Cerebellum (tissue), 4 donors: ENCODE measurements at places on chromosomes 12 and 14.

GRCh38 chr12:89962648-89963047 is 254.0 kb upstream of the ATP2B1 start:
- DNase-seq, result no peak

DNA sequence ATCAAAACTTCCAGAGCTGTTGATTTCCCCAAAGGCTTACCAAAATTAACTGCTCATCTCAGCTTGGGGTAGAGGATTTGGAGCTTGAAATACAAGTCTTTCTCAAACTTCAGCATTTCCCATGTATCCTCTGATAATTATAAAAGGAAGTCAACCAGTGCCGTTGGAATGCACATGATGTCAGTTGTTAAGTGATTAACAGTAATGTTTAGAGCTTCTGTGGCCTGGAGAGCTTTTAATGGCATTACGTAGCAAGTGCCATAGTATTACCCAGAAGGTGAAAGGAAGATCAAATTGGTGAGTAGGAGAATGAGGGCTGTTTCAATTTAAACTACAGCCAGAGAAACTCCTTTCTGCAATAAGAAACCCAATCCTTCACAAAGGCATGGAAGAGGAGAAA is 62.5 kb upstream of the PTPRR start:
- no peak for DNase-seq

- no peak for DNase-seq
These were observed 115.7 kb downstream of the ANO6 start for GRCh38 chr12:45331552-45331951.

GRCh38 chr14:56659964-56660551 is 80.5 kb downstream of the TMEM260 start:
- DNase-seq, result peak; percentile 76

GRCh38 chr14:32495435-32495734 is 166.3 kb downstream of the AKAP6 start:
- DNase-seq, result no peak

DNA sequence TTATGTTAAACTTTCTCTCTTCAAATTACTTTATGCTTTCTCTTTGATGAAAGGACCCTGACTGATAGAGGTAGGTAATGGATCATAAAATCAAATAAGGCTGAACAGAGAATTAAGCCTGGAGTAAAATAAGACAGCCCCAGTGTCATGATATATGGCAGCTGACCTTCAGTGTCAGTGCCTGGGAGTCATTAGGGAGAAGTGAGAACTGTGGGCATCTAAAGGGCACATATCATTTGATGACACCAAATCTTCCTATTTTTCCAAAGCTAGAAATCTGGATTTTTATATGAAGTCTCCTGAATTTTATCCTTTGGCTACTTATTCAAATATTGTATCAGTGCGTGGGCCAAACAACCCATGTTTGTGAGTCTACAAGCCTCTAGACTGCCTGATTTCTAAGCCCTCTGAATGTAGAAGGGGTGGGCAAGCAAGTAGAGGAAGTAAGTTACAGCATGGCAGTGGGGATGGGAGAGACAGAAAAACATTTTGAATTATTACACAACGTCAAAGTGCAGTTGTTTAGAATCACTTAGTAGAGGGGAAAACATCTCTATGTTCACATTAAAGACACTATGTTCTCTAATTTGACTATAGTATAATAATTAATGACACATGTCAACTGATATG is 10.0 kb downstream of the SLC39A9 start:
- DNase-seq, result no peak

DNA sequence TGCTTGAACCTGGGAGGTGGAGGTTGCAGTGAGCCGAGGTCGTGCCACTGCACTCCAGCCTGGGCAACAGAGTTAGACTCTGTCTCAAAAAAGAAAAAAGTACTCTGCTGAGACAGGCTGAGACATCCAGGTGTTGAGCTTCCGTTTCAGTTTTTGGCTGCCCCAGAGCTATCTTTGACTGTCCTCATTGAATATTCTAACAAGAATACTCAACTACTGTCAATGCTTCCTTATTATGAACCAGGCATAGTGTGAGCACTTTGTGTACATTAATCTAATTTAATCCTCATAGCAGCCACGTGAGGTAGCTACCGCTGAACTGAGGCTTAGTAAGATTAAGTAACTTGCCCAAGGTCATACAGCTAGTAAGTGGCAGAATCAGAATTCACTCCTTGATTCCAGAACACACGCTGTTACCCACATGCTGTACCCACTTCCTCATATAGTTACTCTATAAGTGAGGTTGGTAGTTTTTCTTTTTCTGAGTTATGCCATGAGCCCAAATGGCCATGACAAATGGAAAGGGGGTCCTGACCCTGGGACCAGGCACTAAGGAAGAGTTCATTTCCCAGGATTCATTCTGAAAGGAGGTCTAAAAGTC is 11.3 kb downstream of the ALDH1L2 start:
- DNase-seq, result no peak

DNA sequence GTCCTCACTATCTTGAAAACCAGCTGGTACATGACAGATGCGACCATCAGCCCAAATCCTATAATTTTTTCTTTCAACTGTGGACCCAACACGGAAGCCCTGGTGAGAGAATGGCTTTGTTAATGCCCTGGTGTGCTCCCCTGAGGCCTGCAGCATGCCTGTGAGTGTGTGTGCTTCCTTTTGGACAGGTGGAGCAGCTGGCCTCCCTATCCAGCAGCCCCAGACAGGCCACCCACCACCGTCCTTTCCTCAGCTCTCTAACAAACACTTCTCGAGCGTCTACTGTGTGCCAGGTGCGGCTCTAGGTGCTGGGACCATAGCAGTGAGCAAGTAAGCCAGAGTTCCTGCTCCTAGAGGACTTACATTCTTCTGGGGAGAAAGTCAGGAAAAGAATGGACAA is 78.9 kb upstream of the GZMB start:
- DNase-seq, result no peak

DNA sequence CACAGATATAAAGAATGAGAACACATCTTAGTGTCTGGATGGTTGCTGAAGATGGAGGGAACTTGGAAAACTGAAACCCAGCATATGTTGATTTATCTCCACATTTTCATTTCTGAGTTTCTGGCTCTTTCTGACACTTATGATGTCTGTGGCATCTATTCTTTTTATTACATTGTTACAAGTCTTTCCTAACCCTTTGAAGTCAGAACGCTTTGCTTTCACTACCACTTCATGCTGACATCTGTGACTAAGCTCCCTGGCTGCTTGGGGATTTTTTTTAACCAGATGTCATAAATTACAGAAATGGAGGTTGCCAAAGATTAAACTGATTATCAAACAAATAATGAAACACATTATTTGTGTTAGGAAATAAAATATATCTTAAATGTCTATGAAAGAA is 188.7 kb downstream of the KITLG start:
- no peak for DNase-seq

GRCh38 chr14:67140556-67140955 is 48.7 kb upstream of the GARIN2 start:
- DNase-seq, result no peak

GRCh38 chr12:104627990-104628830 is 171.5 kb downstream of the CHST11 start:
- DNase-seq, result no peak

DNA sequence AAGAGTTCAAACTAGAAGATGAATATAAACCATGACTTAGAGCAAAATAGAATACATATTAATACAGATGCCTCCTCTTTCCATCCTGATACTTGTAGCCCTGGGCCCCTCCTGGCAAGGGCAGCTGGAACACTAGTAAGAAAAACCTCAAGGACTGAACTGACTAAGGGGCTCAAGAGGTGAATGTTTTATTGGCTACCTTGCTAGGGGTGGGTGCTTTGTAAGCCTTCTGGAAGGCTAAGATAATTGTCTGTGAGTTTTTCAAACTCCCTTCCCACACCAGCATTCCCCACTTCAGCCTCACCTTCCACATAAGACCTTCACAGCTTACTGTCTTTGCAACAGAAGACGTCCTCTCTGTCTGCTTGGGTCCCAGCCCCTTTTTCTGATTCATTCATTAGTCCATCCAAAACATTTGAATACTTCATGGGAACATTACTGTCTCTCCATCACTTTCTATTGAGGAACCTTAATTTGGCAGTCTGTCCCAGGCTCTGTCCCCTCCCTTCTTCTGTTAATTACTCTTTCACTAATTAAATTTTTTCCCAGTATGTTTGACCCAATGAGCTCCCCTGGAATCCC is 1.1 kb upstream of the MARCHF9 start:
- DNase-seq, result no peak

GRCh38 chr12:92297932-92298696 is 152.5 kb upstream of the BTG1 start:
- no peak for DNase-seq

- DNase-seq, result no peak
These were observed 708.0 kb downstream of the MED13L start for GRCh38 chr12:115569345-115570068.

DNA sequence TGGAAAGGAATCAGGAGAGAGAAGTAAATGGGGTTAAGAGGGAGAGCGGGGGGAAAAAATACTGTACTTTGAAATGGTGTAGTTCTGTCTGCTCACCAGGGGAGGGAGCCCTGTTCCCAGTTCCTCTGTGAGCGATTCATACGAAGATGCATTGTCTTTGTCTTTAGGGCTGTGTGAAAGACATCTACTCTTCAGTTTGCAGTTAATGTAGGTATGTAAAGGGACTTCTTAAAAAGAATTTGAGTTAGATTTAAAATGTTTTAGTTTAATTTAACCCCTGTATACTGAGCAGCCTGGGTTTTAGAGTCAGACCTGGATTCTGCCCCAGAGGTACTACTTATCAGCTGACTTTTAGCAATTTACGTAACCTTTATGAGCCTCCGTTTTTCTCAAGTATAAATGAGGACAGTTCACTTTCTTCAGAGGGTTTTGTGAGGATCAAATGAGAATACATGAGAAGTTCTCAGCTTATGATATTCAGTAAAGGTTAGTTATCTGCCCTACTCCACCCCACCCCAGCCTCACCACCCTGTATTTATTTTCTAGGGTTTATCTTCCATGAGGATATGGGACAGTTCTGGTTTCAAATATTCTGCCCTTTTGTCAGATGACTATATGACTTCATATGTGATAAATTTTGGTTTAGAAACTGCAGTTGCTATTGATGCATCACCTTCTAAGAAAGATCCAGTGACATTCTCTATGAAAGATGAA is 82.5 kb upstream of the EVL start:
- peak; percentile 82 for DNase-seq

- no peak for DNase-seq
These were observed 118.0 kb downstream of the KICS2 start for GRCh38 chr12:64103825-64104740.

- DNase-seq, result no peak
These were observed 145.8 kb downstream of the SLC38A6 start for GRCh38 chr14:61126603-61127498.

GRCh38 chr14:57492859-57493258 is 798 bp downstream of the CCDC198 start:
- DNase-seq, result no peak

- no peak for DNase-seq
These were observed 208.8 kb downstream of the EPS8 start for GRCh38 chr12:15580431-15580830.

DNA sequence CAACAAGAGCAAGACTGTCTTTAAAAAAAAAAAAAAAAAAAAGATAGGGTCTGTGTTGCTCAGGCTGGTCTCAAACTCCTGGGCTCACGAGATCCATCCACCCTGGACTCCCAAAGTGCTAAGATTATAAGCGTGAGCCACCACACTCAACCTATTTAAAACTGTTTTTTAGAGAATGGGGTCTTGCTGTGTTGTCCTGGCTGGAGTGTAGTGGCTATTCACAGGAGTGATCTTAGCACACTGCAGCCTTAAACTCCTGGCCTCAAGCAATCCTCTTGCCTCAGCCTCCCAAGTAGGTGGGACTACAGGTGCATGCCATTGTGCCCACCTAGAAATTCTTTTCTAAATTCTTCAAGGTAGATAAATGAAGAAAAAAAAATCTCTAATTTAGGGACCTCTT is 7.6 kb downstream of the COQ10A start:
- no peak for DNase-seq

DNA sequence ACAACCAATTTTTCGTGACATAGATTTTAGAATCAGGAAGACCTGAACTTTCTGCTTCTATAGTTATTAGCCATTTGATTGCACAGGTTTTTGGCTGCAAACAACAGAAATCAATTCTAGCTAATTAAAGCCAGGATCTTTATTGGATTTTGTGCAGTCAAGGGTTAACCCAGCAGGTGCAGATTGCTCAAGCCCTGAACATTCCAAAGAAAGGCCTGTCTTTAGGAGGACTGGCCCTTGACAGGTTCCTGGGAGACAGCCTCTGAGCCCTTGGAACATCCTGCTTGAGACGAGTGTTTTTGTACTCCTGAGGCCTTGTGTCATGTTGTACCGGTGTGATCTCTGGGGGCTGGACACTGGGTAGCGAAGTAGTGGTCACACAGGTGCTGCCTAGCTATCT is 174.6 kb downstream of the PTCSC3 start:
- no peak for DNase-seq

GRCh38 chr12:110627500-110628195 is 13.7 kb downstream of the TCTN1 start:
- no peak for DNase-seq

GRCh38 chr14:90388437-90388836 is 8.4 kb upstream of the CALM1 start:
- DNase-seq, result no peak

GRCh38 chr14:91140672-91141071 is 26.8 kb downstream of the DGLUCY start:
- DNase-seq, result no peak

DNA sequence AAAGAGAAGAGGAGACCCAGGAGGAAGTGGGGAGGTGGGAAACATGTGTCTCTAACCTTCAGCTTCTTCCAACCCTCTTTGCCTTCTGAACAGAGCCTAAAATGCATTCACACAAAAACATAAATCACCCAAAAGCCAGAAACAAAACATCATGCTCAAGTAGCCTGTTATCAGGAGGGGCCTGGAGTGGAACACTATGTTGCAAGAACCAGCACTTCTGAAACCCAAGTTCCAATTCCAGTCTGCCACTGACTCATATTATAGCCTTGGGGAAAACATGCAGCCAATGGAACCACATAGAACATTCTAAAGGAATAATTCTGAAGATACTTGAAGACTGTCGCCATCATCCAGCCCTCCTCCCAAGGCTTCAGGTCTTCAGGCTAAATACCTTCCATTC is 169.8 kb upstream of the PLXNC1 start:
- no peak for DNase-seq

- peak; percentile 61 for DNase-seq
These were observed 7.4 kb upstream of the GLRX5 start for GRCh38 chr14:95527387-95528002.

- no peak for DNase-seq
These were observed 95.1 kb downstream of the NT5DC3 start for GRCh38 chr12:103745962-103746361.

GRCh38 chr14:76129851-76130576 is 21.7 kb upstream of the GPATCH2L start:
- no peak for DNase-seq

- DNase-seq, result no peak
These were observed 612.9 kb downstream of the GALC start for GRCh38 chr14:87380054-87380453.

DNA sequence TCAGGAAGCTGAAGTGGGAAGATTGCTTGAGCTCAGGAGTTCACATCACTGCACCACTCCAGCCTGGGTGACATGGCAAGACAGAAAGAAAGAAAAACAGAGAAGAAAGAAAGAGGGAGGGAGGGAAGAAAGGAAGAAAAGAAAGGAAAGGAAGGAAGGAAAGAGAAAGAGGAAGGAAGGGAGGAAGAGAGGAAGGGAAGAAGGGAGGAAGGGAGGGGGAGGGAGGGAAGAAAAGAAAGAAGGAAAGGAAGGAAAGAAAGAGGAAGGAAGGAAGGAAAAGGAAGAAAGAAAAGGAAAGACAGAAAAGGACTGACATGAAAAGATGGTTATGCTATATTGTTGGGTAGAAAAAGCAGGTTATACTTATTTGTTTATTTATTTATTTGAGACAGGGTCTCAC is 3.9 kb downstream of the GLTP start:
- DNase-seq, result no peak
